Activated CD4-positive, alpha-beta memory T cell treated with anti-CD3 and anti-CD28 coated beads, Interleukin-2, amount 10 ng/mL, durations not matched to agents 7 days and 5 days (primary cell): ENCODE measurements at places on chromosomes 2 and 18. TPM values are rescaled to one million over a fixed set of nuclear protein-coding genes. Genes with fewer than 3 reads are reported as not detected.
A peak's percentile ranks its signal among the peaks of the same experiment; 100 is the strongest.

DNA sequence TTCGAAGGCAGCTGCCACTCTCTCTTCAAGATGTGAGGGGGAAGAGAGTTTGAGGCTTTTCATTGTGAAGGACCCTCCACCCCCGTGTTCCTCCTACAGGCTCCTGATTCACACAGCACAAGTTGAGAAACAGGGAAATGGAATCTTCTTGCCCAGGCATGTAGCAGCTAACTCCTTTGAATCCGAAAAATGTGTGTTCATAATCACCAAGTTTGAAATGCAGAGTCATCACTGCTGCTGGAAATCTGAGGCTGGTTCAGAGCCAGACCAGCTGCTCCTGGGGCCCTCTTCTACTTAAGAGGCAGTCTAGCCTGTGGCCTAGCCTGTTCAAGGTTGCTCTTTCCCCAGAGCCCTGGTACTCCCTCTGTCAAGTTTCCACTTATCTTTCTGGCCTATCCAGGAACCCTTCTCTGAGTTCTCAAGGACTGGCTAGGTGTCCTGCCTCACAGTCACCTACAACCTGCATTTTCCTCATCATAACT, 166.4 kb downstream of the TMEM247 start:
- DNase-seq: no peak

ATP6V1B1 gene
- total RNA-seq: not detected

- no peak for DNase-seq
Measured at GRCh38 chr2:30209227-30209626, 22.1 kb upstream of the LBH start.

GRCh38 chr2:12641441-12641840, 75.3 kb upstream of the TRIB2 start:
- no peak for DNase-seq

RBFA gene
- 13.9 TPM for total RNA-seq

RGPD5 gene
- total RNA-seq: 16.1 TPM

DNA sequence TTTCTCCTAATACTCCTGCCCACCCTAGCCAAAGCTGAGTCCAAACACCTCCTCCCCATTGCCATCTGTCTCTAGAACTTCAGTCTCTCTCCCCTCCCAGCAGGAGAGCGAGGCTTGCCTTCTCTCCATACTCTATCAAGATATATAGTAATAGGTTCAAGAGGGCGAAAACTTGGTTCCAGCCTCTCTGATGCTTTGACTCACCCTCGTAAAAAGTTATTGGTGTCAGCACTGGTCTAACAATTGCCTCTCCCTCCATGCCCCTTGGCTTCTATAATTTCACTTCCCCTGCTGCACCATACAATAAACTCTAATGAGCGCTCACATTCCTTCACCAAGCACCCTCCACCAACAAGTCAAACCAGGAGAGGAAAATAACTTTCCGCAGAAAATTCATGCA, 797.3 kb downstream of the BCL11A start:
- DNase-seq: no peak

MZT2A gene
- 267 TPM for total RNA-seq

DNA sequence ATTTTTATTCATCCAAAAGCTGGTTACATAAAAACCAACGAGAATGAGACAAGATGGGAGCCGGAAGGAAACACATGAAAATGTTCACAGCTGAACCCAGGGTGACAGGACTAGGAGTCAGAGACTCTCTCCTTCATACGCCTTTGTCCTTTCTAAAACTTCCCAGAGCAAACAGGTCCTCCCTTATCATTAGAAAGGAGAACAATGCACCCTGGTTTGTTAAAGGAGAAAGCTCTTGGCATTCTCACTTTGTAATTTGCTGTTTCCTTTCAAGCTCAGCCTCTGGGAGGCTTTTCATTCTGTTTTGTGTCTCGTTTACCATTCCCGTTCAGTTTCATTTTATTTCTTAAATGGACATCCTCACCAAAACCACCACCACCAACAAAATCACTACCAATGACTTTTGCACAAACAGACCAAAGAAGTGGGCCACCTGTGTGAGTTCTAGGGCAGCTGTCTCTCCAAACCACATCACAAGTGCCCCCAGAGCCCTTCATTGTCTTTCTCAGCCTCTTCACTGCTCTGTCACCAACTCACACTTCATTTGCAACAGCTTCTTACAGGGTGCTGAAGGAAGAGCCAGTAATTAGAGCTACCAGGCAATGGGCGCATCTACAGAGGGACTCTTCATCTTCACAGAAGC, 105.3 kb downstream of the HDAC4 start:
- DNase-seq: no peak

GRCh38 chr2:157931542-157931941, 55.4 kb upstream of the ACVR1 start:
- no peak for DNase-seq

- DNase-seq: no peak
Measured at GRCh38 chr18:25140124-25140961, 211.6 kb downstream of the ZNF521 start.

- DNase-seq: peak; percentile 49
Measured at GRCh38 chr2:62197011-62197924, 1.4 kb downstream of the B3GNT2 start.

SERPINB4 gene
- total RNA-seq: not detected

GAL3ST2 gene
- 0.58 TPM for total RNA-seq

CERKL gene
- not detected for total RNA-seq

GRCh38 chr2:102109016-102109415, 33.5 kb upstream of the IL1R1 start:
- no peak for DNase-seq

GRCh38 chr2:234029150-234029733, 21.3 kb upstream of the SPP2 start:
- no peak for DNase-seq

- DNase-seq: no peak
Measured at GRCh38 chr2:132268977-132269523, 107.3 kb upstream of the ANKRD30BL start.
